CD4-positive, alpha-beta T cell treated with Interleukin-10 for 1 hour (primary cell): ENCODE measurements at places on chromosomes 16 and 17.

DNA sequence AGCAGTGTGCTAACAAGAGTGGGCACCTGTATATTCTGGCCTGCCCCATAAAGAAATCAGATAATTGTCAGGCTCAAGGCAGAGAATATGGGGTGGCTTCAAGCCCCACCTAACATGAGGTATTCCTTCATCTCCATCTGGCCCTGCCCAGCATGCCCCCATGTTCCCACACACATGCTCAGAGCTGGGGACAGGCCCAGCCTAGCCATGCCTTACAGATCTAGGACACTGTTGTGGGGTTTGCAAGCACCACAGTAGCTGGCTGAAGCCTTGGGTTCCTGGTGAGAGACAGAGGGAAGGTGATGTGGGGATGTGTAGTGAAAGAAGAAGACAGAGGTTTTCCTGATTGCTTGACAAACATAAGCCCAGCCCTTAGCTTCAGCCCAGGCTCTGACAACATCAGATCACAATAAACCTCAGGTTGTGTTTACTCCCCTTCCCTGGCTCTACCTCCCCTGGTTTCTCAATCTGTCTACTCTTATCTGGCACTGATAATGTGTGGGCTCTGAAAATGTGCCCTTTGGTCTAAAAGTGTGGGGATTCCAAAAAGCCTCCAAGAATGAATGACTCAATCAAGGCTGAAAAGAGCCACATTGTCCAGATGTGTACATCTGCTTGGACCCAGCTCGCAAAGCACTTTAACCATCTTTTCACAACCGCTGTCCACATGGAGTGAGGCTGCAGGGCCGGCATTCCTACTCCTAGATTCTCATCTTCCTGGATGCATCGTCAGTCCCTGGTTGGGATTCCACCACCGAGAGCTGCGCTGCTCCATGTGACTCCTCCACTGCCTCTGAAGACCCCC lies 34.4 kb downstream of the CDRT4 start:
- DNase-seq = no peak

GRCh38 chr16:75002474-75002873 lies 3.6 kb downstream of the ZNRF1 start:
- DNase-seq = no peak

- no peak for DNase-seq
These were observed 157.3 kb downstream of the ZFHX3 start for GRCh38 chr16:72890587-72890986.

- DNase-seq = peak; percentile 28
These were observed 2.7 kb downstream of the MAFG start for GRCh38 chr17:81924557-81925532.

- peak; percentile 98 for DNase-seq
These were observed 8.6 kb downstream of the KDM6B start for GRCh38 chr17:7842380-7843256.

DNA sequence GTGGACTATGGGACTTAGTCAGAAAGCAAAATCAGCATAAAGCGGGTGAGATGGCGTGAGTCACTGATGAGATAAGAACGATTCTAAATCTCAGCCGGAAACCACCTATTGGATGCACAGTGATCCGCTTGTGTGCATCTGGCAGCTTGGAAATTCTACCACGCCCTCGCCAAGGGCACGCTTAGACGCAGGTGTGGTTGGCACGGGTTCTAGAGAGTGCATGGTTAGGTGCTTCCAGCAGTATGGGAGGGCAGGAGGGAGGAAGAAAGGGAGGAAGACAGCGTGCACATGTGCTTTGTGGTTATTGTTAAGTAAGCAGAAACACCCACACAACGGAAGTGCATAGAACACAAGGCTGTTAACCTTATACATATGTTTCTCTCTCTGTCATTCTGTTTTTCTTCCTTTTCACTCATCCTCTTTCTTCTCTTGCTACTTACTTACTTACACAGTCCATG lies 374.0 kb upstream of the ASIC2 start:
- DNase-seq = peak; percentile 16

- DNase-seq = peak; percentile 89
These were observed at the start of gene FBXO31 for GRCh38 chr16:87383505-87384161. Gene FBXO31, minus strand, starts transcription at chr16:87383776. Its CDS starts 32 bp downstream, at chr16:87383744.
